ENCODE measurements at places on chromosomes 5 and 9. TPM values are rescaled to one million over a fixed set of nuclear protein-coding genes. Genes with fewer than 3 reads are reported as not detected.

GRCh38 chr9:87876708-87877107 lies 6.0 kb upstream of the SPATA31E1 start:
- no peak for DNase-seq
- H3K36me3 ChIP-seq, result no peaks in the 10 kb centered on the region
- H3K27ac ChIP-seq, result no peak overlapping the region
- no peaks in the 10 kb centered on the region for H3K27me3 ChIP-seq
- no peak overlapping the region for H3K4me3 ChIP-seq

DNA sequence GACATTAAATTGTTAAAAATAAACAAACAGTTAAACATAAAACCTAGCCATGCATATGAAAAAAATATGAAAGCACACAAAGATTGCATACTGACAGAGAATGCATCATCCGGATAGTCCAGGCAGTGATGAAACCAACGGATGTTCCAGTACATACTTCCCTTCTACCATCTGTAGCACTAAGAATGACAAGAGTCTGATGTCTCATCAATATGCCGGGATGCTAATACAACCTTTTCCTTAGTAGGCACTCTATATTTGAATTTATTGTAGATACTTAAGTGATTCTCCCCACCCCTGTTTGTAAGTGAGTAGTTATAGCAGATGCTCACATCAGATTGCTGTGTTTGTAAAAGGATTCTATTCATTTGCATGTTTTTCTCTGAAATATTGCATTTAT lies 571.2 kb upstream of the WWC1 start:
- no peaks in the 10 kb centered on the region for H3K27me3 ChIP-seq
- H3K36me3 ChIP-seq, result no peaks in the 10 kb centered on the region
- DNase-seq, result no peak
- H3K4me1 ChIP-seq, result no peaks in the 10 kb centered on the region
- no peak overlapping the region for H3K27ac ChIP-seq
- no peak overlapping the region for H3K4me3 ChIP-seq

SLC27A4 gene
- total RNA-seq, result 11.2 TPM

GRCh38 chr5:179176166-179176565 lies 116.0 kb downstream of the ZNF354C start:
- H3K4me3 ChIP-seq, result no peak overlapping the region
- DNase-seq, result no peak
- H3K4me1 ChIP-seq, result no peaks in the 10 kb centered on the region
- H3K27ac ChIP-seq, result no peak overlapping the region
- H3K27me3 ChIP-seq, result no peaks in the 10 kb centered on the region

DNA sequence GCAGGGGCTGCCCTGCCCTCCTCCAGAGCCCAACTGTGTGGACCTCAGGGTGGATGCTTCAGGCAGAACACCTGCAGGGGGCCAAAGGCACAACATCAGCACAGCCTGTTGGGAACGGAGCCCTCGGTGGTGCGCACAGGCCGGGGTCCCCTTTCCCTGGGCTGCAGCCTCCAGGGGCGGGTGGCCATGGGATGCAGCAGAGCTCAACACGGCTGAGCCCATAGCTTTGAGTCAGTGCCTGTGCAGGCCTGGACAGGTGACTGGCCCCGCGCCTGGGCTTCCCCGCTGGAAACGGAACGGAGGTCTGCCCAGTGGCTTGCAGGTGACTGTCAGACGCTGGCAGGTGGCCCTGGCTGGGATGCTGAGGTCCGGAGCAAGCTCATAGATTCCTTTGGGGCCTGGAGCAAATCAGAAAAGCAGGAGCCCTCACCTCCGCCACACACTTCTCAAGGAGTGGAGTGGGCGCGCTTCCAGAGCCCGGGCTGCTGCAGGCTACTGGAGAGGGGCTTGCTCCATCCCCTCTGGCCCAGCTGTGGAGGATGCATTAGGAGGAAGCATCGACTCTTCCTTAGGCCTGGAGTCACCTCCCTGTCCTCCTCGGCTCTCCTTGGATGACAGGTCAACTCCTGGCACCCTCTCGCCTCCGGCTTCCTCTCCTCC lies 69.8 kb upstream of the RNU6ATAC start:
- no peak overlapping the region for H3K27ac ChIP-seq
- H3K4me1 ChIP-seq, result no peaks in the 10 kb centered on the region
- H3K27me3 ChIP-seq, result no peaks in the 10 kb centered on the region
- no peaks in the 10 kb centered on the region for H3K36me3 ChIP-seq
- H3K4me3 ChIP-seq, result no peak overlapping the region
- DNase-seq, result no peak

LRRC70 gene
- total RNA-seq, result 17.6 TPM

DNA sequence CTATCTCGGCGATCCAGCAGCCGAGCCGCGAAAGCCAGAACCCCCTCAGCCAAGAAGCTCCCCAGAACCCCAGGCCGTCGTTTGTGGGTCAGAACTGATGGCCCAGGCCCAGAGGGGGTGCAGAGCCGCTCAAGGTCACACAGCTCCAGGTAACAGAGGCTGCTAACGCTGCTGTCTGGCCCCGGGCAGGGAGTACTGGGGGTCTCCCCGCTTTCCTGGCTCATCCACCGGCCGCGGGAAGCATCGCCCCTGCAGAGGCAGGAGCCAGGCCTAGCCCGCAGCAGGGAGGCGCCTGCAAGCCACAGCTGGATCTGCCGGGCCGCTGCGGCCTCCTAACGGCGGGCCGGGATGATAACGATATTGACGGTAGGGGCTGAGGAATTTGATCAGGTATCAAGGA lies 39.4 kb upstream of the CTSV start:
- DNase-seq, result no peak
- H3K4me1 ChIP-seq, result no peaks in the 10 kb centered on the region
- no peak overlapping the region for H3K27ac ChIP-seq
- peaks cover 9% of the 10 kb centered on the region for H3K27me3 ChIP-seq
- H3K4me3 ChIP-seq, result no peak overlapping the region

CNTNAP3B gene
- total RNA-seq, result not detected

GRCh38 chr9:89015336-89015735 lies 24.1 kb downstream of the S1PR3 start:
- H3K36me3 ChIP-seq, result no peaks in the 10 kb centered on the region
- H3K27me3 ChIP-seq, result peaks cover 3% of the 10 kb centered on the region
- no peak overlapping the region for H3K4me3 ChIP-seq
- DNase-seq, result no peak
- no peaks in the 10 kb centered on the region for H3K4me1 ChIP-seq
- H3K27ac ChIP-seq, result no peak overlapping the region

DNA sequence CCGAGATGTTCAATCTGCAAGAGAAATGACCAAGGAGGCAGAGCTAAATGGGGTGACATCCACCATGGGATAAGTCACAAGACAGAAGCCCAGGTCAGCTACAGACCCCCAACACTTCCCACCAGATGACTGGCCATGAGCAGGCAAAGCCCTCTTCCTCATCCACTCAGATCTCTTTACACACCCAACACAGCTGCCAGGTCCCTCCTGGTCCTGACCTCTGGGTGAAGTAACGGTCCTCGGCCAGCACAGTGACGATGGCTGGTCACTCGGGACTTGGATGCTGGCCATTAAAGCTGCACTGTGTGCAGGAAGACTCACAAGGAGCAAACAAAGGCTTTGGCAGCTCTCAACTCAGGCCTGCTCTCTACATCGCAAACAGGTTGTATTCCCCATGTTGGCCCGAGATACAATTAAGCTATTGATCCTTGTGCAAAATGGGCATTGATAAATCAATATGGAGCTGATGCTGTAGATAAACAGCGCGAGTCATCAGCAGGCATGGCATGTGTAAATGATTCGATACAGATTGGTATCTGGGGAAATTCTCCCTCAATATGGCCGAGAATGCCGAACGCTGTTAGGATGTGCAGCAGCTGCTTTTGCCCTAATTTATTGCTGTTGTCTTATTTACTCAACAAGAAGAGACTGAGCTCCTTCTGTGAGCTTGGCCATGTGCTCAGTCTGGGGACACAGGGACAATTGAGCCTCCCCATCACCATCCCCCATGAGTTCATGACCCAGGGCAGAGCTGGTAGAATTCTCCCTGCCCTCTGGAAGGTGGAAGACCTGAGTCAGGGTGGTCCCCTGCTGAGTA lies 98.7 kb downstream of the C5orf15 start:
- H3K27ac ChIP-seq, result no peak overlapping the region
- no peak overlapping the region for H3K4me3 ChIP-seq
- no peaks in the 10 kb centered on the region for H3K4me1 ChIP-seq
- H3K36me3 ChIP-seq, result no peaks in the 10 kb centered on the region
- no peak for DNase-seq

GRCh38 chr9:121573717-121574485 lies 74.3 kb upstream of the GGTA1 start:
- no peak overlapping the region for H3K27ac ChIP-seq
- H3K4me1 ChIP-seq, result no peaks in the 10 kb centered on the region
- H3K36me3 ChIP-seq, result no peaks in the 10 kb centered on the region
- no peaks in the 10 kb centered on the region for H3K27me3 ChIP-seq
- no peak overlapping the region for H3K4me3 ChIP-seq
- no peak for DNase-seq

GRCh38 chr9:121498150-121498486 lies 1.5 kb downstream of the GGTA1 start:
- no peak overlapping the region for H3K27ac ChIP-seq
- no peak overlapping the region for H3K4me3 ChIP-seq
- H3K27me3 ChIP-seq, result peaks cover 16% of the 10 kb centered on the region
- peak; percentile 56 for DNase-seq

DNA sequence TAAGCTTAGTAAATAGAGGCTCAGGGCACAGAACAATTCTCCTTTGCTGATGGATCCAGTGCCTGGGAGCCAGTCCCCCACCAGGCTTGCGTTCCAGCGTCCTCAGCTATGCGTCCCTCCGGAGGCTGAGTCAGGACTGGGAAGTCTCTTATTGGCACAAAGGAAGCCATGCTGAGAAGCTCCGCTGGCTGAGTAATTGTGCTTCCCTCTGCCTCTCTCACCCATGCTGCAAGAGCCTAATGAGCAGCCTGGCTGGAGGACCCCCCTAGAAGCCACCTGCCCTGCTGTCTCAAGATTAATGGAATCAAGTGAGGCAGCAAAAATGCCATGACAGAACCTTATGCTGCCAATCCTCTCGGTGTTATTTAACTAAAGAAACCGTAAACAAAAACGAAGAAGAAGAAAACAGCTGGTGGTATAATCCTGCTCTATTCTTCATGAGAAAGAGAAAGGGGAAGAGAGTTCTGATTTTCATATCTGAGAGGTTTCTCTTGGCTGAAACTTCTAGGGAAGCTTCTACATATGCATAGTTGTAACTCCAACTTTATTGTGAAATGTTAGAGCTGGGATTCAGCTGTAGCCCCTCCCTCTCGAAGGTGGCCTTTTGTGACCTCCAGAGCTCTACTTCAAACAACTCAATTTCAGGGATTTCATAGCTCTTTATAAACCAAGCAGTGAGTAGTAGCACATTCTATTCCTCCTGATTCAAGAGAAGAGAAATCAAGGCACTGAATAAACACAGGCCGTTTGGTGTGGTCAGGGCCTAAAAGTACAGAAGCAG lies 185.4 kb upstream of the SEMA6A start:
- no peaks in the 10 kb centered on the region for H3K4me1 ChIP-seq
- no peaks in the 10 kb centered on the region for H3K27me3 ChIP-seq
- DNase-seq, result no peak
- no peaks in the 10 kb centered on the region for H3K36me3 ChIP-seq
- H3K4me3 ChIP-seq, result no peak overlapping the region
- H3K27ac ChIP-seq, result no peak overlapping the region

DNA sequence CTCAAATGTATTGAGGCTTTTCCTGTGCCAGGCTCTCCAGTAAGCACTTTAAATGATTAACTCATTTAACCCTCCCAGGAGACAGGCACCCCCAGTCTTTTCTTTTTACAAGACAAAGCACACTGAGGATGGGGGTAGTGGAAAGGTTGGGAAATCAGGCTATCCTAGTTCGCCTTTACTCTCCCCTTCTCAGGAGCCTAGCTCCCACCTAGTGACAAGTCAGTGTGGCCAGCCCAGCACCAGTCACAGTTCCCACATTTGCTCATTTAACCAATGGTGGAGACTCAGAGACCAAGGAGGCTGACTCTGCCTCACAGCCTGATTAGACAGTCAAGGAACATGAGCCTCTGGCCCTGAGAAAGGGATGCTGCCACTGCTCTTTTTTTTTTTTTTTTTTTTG lies 3.5 kb downstream of the ALDH7A1 start:
- H3K4me3 ChIP-seq, result no peak overlapping the region
- no peaks in the 10 kb centered on the region for H3K36me3 ChIP-seq
- H3K27ac ChIP-seq, result no peak overlapping the region
- peaks cover 10% of the 10 kb centered on the region for H3K27me3 ChIP-seq

DNA sequence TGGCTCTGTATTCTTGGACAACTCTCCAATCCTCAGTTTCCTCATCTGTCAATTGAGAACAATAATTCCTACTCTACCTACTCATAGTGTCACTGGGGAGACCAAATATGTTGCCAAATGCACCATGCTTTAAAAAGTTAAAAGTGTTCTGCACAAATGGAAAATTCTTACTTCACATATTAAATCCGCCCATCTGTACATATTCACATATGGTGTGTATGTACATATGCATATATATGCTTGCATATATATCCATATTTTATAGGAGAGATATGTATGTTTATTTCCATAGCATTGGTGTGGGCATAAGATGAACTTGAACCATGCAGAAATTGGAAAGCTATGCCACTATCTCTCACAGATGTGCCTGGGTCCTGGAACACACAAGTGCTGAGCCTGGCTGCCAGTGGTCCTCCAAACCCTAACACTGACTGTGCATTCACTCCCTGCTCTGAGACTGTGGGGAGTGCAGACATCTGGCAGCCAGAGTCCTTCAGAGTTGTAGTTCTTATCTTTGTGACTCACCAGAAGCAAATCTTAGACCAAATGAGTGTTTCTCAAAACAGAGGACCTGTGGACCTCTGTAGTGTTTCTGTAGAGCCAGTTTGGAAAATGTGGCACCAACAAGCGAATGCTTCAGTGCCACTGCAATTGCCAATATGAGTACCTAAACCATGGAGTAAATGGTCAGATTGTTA lies 168.7 kb downstream of the GRIA1 start:
- H3K27ac ChIP-seq, result no peak overlapping the region
- no peaks in the 10 kb centered on the region for H3K36me3 ChIP-seq
- H3K27me3 ChIP-seq, result no peaks in the 10 kb centered on the region
- no peak for DNase-seq

GRCh38 chr9:113892861-113893491 lies 16.9 kb downstream of the ZNF618 start:
- no peaks in the 10 kb centered on the region for H3K36me3 ChIP-seq
- no peak overlapping the region for H3K27ac ChIP-seq
- no peak for DNase-seq
- no peaks in the 10 kb centered on the region for H3K4me1 ChIP-seq
- no peaks in the 10 kb centered on the region for H3K27me3 ChIP-seq

DNA sequence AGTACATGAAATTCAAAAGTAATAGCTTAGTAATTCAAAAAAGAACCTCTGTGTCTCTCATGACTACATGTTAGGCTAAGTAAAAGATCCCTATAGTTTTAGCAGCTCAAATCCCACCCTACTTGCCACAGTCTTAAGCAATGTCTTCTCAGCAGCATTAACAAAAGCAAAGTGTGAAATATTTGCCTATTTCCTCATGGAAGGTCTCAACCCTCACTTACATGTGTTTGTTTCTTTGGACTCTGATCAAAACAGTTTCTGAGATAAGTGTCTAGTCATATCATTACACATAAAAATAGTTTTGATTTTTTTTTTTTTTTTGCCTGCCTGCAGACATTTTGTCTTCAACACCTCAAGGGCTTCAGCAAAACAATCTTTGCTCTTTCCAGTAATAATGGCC lies 310.5 kb downstream of the CETN3 start:
- H3K4me1 ChIP-seq, result no peaks in the 10 kb centered on the region
- H3K27ac ChIP-seq, result no peak overlapping the region
- no peak for DNase-seq
- no peak overlapping the region for H3K4me3 ChIP-seq

PFDN1 gene
- total RNA-seq, result 39.1 TPM
